ENCODE measurements at places on chromosomes 13 and 19.

DNA sequence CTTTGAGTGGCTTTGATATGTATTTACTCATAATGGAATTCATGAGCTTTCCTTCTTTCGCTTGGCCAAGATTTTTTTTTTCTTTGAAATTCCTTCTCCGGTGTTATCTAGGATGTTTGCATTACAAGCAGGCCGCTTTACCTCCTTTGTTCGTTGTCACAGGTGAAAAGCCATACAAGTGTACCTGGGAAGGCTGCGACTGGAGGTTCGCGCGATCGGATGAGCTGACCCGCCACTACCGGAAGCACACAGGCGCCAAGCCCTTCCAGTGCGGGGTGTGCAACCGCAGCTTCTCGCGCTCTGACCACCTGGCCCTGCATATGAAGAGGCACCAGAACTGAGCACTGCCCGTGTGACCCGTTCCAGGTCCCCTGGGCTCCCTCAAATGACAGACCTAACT is 16.7 kb downstream of the KLF5 start:
- no peak for DNase-seq

DNA sequence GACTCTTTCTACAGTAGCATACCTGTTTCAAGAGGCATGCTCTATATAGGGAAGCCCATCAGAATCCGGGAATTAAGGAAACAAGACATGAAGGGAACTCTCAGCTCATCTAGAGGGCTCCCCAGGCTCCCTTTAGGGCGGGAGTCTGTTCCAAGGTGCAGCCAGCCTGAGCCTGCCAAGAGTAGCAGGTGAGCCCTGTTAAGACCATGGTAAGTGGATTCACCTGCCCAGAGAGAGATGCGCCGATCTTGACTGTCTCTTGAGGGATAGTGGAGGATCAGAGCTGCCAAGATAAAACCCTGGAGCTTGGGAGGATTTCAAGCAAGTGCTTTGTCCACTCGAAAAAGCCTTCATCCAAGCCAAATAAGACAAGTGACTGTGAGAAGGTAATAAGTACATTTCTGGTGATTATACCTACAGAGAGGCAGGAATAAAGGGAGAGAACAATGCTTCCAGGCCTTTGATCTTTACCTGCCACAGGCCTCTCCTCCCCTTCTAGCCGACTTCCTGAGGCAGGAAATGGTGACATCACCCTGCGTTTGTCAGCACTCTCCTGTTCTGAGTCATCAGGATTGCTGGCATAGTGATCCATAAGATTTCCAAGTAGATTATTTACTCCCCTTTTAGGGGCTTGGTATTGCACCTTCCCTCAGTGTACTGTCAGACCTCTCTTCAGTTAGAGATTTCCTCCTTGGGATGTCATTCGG is 31.5 kb downstream of the KLF5 start:
- no peak for DNase-seq

DNA sequence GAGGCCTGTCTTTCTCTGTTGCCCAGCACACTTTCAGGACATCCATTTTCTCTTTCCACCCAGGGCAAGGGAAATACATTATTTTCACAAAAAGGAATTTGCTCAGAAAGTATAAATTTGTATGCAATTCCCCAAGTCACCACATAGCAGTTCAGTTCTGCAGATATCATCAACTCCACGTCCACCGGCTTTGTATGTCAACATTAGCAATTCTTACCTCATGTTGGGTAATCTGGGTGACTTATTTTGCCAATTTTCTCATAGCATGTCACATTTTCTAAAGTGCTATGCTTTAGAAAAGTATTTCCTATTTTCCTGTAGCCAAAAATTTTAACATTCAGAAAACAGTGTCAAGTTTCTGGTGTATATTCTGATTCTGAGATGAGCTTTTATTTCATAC is 501.8 kb downstream of the EFNB2 start:
- DNase-seq, result no peak

GRCh38 chr13:26878438-26878837 is 117.9 kb upstream of the GPR12 start:
- DNase-seq, result no peak

- DNase-seq, result no peak
Observed at GRCh38 chr19:11465600-11465999, 15.2 kb downstream of the ELAVL3 start.

DNA sequence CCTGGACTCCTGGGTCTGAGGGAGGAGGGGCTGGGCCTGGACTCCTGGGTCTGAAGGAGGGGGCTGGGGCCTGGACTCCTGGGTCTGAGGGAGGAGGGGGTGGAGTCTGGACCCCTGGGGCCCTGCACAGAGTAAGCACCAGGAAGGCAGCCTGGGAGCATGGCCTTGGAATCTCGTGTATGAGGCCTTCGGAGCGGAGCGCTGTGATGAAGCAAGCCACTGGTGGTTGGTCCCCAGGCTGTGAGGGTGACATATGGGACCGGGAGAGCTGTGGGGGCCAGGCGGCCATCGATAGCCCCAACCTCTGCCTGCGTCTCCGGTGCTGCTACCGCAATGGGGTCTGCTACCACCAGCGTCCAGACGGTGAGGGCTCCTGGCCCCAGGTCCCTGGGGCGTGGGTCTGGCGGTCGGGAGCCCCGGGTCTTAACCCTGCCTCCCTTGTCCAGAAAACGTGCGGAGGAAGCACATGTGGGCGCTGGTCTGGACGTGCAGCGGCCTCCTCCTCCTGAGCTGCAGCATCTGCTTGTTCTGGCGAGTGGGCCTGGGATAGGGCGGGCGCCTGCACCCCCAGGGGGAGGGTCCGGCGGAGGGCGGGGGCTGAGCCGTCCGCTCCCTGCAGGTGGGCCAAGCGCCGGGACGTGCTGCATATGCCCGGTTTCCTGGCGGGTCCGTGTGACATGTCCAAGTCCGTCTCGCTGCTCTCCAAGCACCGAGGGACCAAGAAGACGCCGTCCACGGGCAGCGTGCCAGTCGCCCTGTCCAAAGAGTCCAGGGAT is 918 bp downstream of the TMEM190 start:
- DNase-seq, result no peak

DNA sequence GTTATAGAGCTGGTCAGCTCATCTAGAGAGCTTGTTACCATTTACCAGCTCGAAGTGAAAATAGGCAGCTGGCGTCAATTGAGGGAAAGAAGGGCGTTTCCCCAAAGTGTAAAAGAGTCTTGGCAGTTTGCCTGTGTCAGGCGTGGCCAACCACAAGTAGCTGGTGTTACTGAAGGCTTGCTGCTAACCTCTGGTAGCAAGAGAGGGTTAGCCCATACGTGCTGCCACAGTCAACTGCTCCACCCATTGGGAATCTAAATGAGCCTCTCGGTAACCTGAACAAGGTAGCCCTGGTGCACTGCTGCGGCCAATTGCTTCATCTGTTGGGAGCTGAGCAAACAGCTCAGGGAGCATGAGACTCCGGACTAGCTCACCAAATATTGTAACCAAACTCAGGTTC is 314.9 kb upstream of the SLITRK5 start:
- DNase-seq, result no peak

GRCh38 chr19:41327076-41327575 is 17.2 kb downstream of the CCDC97 start:
- no peak for DNase-seq

DNA sequence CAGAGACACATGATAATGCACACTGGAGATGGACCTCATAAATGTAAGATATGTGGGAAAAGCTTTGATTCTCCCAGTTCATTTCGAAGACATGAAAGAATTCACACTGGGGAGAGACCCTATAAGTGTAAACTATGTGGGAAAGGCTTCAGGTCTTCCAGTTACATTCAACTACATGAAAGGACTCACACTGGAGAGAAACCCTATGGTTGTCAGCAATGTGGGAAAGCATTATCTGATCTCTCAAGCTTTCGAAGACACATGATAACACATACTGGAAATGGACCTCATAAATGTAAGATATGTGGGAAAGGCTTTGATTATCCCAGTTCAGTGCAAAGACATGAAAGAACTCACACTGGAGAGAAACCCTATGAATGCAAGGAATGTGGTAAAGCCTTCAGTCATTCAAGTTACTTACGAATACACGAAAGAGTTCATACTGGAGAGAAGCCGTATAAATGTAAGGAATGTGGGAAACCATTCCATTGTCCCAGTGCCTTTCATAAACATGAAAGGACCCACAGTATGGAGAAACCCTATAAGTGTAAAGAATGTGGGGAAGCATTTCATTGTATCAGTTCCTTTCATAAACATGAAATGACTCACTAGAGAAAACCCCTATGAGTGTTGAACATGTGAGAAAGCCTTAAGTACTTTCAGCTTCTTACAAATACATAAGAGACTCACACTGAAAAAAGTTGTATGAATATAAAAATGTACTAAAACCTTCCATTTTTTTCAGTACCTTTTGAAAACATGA is 14.7 kb downstream of the ZNF441 start:
- no peak for DNase-seq

GRCh38 chr13:71290963-71291841 is 575.8 kb downstream of the DACH1 start:
- DNase-seq, result no peak

DNA sequence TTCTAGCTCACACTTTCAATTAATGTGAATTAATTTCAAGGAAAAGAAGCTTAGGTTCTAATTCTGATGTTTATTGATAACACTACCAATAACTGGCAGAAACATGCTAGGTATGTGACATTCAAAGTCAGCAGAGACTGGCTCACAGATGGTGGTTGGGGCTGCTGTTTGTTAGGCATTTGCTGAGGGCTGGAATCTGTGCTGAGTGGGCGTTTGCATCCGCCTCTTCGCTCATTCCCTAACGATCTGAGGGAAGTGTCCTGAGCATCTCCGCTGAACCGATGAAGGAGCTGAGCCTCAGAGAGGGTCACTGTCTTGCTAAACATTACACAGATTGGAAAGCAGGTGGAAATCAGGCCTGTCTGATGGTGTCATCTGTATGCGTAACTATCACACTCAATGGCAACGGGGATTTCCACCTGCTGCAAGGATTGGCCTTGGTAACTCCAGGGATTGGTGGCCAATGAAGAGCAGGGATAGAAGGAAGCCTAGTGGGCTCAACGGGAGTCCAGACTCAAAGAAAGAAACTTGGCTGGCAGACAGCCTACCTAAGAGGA is 338.9 kb downstream of the TEX29 start:
- DNase-seq, result no peak

DNA sequence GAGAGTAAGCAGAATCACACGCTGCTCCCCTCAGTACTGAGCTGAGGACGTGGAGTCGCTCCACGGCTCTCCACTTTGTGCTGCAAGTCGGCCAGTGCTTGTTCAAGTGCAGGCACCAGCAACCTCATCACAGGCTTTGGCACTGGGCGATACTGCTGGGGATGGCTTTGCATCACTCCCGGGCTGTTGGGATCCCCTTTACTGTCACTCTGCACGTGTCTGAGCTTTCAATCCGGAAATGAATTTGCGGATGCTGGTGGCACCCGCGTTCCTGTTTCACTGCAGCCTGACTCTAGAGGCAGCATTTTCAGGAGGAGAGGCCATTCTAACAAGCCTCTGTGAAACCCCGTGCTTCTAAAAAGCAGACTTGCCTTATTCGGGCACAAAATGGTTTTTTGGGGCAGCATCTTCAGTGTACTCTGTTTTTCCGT is 19.1 kb downstream of the SMARCA4 start:
- no peak for DNase-seq

- DNase-seq, result no peak
Observed at GRCh38 chr19:18456974-18457373, 19.0 kb upstream of the ISYNA1 start.

GRCh38 chr13:20869540-20869939 is 33.0 kb downstream of the XPO4 start:
- DNase-seq, result no peak

DNA sequence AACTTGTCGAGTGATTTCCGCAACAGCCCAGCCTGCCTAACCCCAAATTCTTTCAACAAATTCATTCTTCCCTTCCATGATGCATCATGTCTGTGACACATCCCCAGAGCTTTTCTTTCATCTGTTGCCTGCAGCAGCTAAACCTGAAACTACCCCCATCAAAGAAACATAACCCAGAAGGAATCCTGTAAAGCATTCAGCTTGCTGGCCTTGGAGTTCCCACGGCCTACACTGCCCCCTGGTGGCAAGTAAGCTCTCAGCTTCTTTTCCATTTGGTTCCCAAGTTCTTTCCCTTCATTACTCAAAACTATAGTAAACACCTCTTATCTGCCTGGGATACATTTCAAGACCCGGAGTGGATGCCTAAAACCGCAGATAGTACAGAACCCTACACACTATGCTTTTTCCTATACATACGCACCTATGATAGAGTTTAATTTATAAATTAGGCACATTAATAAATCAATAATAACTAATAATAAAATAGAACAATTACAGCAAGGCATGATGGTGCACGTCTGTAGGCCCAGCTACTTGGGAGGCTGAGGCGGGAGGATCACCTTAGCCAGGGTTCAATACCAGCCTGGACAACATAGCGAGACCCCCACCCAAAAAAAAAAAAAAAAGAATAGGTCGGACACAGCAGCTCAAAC is 7.4 kb downstream of the ETHE1 start:
- DNase-seq, result no peak

- no peak for DNase-seq
Observed at GRCh38 chr13:74645586-74645985, 511.4 kb upstream of the KLF12 start.

GRCh38 chr19:2191456-2192310 is 27.9 kb downstream of the DOT1L start:
- DNase-seq, result no peak

DNA sequence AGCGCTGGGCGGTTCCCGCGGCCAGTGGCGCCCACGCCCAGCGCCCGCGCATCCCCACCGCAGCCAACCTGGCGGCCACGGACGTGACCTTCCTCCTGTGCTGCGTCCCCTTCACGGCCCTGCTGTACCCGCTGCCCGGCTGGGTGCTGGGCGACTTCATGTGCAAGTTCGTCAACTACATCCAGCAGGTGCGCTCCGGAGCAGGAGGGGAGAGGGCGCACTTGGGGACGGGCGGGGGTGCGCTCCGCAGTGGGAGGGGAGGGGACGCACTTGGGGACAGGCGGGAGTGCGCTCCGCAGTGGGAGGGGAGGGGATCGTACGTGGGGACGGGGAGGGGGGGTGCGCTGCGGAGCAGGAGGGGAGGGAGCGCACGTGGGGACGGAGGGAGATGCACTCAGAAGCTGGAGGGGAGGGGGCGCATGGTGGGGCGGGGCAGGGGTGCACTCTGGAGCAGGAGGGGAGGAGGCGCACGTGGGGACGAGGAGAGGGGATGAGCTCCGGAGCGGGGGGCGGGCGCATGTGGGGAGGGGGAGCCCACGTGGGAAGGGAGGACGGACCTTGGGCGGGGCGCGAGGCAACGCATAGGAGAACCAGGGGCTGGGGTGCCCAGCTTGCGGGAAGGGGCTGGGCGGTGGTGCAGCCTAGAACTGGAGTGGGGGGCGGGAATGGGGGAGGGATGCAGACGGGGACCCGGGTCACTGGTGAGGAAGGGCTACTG is 1.5 kb downstream of the KISS1R start:
- DNase-seq, result no peak

GRCh38 chr19:632579-633067 is 714 bp downstream of the POLRMT start:
- DNase-seq, result no peak

GRCh38 chr19:50300051-50300450 is 29.1 kb downstream of the KCNC3 start:
- no peak for DNase-seq

- no peak for DNase-seq
Observed at GRCh38 chr19:492091-492531, 4.2 kb upstream of the MADCAM1 start.

GRCh38 chr13:84662491-84662890 is 780.2 kb upstream of the SLITRK1 start:
- DNase-seq, result no peak

Data from cerebellar nuclear complex (tissue), 1 donor.